ENCODE measurements at places on chromosomes 4 and X.

- no peak for DNase-seq
Measured at GRCh38 chr4:146453181-146453807, 68.4 kb downstream of the SLC10A7 start.

DNA sequence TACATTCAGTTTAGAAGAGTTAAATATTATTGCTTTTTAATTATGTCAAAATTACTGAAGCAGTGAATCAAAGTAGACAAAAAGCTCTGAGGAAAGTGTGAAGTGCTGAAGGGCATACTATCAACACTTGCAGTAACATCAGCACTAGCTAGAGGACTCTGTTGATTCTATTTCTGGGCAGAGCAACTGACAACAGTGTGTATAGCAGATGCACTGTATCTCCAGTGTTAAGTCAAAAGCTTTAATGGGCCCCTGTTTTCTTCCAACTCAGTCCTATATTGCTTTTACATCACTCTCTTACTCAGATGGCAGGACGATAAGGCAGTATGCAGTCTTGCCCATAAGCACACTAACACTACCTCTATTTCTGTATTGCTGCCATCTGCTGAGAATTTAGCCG lies 435.2 kb upstream of the AMOT start:
- no peak for DNase-seq

DNA sequence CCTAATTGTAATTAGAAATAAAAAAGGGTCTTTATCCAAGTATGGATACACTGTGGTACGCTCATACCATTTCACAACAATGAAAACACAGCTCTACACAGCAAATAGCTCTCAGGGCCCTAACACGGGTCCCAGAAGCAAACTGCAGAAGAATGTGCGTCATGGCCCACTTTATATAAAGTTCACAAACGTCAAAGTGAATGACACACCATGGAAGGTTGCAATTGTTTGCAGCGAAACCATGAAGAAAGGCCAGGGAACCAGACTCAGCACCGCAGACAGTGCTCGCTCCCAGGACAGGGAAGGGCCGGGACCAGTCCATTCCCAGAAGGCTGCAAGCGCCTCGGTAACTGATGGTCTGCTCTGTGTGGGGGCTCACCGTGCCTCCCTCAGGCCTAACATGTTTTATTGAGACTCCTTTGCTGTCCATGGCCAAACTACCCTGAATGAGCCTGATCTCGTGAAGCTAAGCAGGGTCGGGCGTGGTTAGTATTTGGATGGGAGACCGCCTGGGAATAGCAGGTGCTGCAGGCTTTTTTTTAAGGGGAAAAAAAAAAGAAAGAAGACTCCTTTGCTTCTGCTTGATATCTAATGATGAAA lies 47.8 kb downstream of the ACOX3 start:
- DNase-seq, result no peak

- no peak for DNase-seq
Measured at GRCh38 chr4:152607178-152607577, 71.3 kb upstream of the FBXW7 start.
